Effector memory CD8-positive, alpha-beta T cell (primary cell): ENCODE measurements at places on chromosomes 13 and 19.

DNA sequence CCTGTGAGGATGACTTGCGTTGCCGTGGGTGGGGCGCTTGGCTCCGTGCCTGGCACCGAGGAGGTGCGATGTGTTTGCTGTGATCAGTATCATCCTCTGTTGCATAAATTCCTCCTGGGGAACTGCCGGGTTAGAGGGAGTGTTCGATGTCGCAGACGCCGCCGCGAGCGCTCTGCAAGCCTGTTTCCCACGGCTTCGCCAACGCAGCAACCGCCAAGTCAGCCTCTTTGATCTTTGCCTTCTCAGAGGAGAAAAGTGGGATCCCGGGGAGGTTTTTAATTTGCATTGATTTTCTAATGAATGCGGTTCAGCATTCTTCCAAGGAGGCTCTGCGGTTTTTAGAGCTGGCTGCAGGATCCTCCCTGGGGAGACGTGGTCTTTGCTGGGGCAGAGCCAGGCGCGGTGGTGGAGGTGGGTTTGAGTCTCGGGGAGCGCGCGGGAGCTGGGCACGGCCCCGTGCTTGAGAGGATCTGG, 7.6 kb downstream of the GPR32 start:
- H3K4me1 ChIP-seq = peaks cover 5% of the 10 kb centered on the region
- no peak overlapping the region for H3K27ac ChIP-seq

DNA sequence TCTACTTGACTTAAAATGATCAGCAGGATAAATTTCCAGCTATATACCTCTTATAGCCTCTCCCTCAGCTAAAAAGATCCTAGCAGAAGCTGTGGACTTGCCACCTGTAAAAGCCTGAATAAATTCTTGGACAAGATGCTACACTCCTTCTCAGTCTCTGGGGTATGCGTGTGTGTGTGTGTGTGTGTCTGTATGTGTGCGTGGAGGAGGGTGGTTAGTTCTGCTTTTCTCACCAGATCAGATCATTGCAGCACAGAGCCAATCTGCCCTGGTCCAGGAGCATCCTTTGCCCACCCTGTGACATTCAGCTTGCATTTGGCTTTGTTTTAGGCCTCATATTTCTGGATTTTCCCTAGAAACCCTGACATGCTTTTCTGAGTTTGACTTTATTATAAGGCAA, 438.3 kb downstream of the RFC3 start:
- H3K27me3 ChIP-seq = no peaks in the 10 kb centered on the region
- H3K4me1 ChIP-seq = no peaks in the 10 kb centered on the region
- no peaks in the 10 kb centered on the region for H3K36me3 ChIP-seq
- H3K4me3 ChIP-seq = no peak overlapping the region
- no peak for DNase-seq
- no peak overlapping the region for H3K27ac ChIP-seq

GRCh38 chr13:75691183-75691582, 55.1 kb downstream of the LMO7 start:
- no peak overlapping the region for H3K4me3 ChIP-seq
- H3K27ac ChIP-seq = no peak overlapping the region
- no peaks in the 10 kb centered on the region for H3K36me3 ChIP-seq
- no peaks in the 10 kb centered on the region for H3K27me3 ChIP-seq

DNA sequence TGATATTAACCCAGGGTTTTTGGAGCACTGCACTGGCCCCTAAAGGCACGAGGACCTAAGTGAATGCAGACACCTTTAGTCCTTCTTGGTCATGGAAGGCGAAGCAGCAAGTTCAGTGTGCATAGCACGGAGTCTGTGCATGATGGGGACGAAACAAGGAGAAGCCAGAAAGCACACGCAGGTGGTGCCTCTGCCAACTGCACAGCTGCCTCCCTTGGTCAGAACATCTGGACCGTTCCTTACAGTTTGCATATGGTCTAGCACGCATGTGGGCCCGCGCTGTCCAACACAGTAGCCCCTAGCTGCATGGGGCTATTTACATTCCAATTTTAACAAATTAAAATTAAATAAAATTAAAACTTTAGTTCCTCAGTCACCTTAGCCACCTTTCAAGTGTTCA, 44.0 kb downstream of the FLT3 start:
- no peak overlapping the region for H3K27ac ChIP-seq
- H3K27me3 ChIP-seq = peaks cover 23% of the 10 kb centered on the region
- DNase-seq = no peak
- peaks cover 3% of the 10 kb centered on the region for H3K36me3 ChIP-seq

GRCh38 chr13:22468045-22468444, 712.7 kb upstream of the SGCG start:
- H3K4me1 ChIP-seq = no peaks in the 10 kb centered on the region
- no peaks in the 10 kb centered on the region for H3K36me3 ChIP-seq
- no peak overlapping the region for H3K27ac ChIP-seq
- no peak for DNase-seq
- no peaks in the 10 kb centered on the region for H3K27me3 ChIP-seq
- no peak overlapping the region for H3K4me3 ChIP-seq

- peak; percentile 48 for DNase-seq
- H3K27ac ChIP-seq = peak overlapping the region; percentile 71
- H3K4me1 ChIP-seq = peaks cover 25% of the 10 kb centered on the region
- peaks cover 74% of the 10 kb centered on the region for H3K36me3 ChIP-seq
- no peak overlapping the region for H3K4me3 ChIP-seq
Measured at GRCh38 chr19:4267101-4267900, 11.8 kb upstream of the SHD start.

DNA sequence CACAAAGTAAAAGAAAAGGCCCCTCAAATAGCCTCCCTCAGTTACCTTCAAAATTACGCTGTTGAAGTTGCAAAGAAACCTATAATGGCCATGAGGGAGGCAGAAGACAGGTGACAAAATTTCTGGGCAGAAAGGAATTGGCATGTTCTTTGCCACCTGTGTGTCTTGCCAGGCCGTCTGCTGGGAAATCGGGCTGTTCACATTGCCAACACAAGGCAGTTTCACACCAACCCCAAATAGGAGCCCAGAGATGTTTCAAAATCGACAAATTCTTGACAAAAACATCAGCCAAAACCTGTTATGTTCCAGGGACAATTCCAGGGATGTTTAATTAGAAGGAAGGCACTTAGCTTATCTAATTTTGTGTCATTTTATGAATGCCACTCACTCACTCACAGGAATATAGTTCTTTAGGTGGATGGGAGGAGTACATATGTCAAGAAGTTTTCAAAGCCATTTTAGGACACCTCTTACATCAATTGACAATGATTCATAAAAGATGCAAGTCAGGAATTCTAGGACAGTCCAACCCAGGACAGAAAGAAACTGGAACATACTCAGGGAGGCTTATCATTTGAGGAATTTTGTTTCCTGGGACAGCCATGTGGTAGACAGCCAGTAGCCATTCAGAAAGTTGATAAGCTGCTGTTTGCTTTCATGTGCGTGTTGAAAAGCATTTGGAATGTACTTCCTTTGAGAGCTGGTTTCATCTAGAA, 164.5 kb downstream of the RGCC start:
- H3K4me1 ChIP-seq = no peaks in the 10 kb centered on the region
- H3K36me3 ChIP-seq = no peaks in the 10 kb centered on the region
- no peak for DNase-seq
